ENCODE measurements at places on chromosomes 11 and 22.

GRCh38 chr22:43198936-43199335 lies 12.0 kb upstream of the TTLL12 start:
- no peak for DNase-seq

DNA sequence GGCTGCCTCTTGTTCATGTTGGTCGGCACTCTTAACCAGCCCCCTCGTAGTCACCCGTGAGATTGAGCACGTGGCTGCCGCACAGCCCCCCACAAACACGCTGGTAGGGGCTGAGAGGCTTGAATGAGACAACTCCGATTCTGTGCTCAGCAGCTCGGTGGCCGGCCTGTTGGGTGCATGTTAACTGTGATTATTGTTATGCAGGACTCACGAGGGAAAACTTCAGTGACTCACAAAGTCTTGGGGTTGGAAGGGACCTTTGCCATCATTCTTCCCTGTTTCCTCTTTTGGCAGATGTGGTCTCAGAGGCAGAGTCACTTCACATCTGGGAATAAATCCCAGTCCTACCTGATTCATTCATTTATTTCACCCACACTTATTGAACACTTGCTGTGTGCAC lies 75.2 kb downstream of the ADAMTS15 start:
- no peak for DNase-seq

DNA sequence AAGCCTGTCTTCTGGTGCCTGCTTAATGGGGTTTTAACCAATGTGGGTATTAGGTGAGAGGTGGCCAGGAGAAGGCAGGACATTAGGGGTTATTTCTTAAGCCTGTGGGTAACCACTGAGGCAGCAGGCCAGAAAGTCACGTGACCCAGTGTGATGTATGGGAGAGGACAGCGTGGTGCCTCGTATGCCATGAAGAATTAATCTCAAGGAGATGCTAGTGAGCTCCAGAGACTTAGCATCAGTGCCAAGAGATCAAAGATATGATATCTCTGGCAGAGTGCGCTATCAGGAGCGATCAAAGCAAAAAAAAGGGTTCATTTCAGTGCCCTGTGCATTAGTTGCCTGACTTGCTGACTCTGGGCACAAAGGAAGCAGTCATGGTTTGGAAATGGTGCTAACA lies 275.5 kb downstream of the KIRREL3 start:
- no peak for DNase-seq

- DNase-seq = peak; percentile 15
Observed at GRCh38 chr11:109864151-109864661, 229.0 kb upstream of the ZC3H12C start.

GRCh38 chr22:30731658-30732057 lies 37.0 kb downstream of the OSBP2 start:
- no peak for DNase-seq

GRCh38 chr22:25085930-25086901 lies 113.4 kb upstream of the CRYBB3 start:
- no peak for DNase-seq

DNA sequence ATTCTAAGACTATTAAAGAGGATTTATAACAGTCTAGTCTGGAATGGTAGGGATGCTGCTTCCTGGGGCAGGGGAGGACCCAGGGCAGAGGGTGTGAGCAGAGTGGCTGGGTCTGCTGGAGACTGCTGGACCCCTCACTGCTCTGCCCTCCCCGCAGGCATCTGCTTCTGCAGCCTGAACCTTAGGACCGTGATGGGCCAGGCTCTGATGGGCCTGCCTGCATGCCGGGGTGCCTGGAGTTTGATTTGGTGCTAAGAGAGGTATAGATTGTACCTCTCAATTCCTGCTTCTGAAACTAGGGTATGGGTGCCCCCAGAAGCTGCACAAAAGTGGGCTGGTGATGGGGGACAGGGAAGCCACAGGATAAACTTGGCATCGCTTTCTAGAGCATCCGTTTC lies 54.9 kb downstream of the CD82 start:
- peak; percentile 1 for DNase-seq

GRCh38 chr11:36809303-36809702 lies 211.3 kb upstream of the RAG2 start:
- no peak for DNase-seq

DNA sequence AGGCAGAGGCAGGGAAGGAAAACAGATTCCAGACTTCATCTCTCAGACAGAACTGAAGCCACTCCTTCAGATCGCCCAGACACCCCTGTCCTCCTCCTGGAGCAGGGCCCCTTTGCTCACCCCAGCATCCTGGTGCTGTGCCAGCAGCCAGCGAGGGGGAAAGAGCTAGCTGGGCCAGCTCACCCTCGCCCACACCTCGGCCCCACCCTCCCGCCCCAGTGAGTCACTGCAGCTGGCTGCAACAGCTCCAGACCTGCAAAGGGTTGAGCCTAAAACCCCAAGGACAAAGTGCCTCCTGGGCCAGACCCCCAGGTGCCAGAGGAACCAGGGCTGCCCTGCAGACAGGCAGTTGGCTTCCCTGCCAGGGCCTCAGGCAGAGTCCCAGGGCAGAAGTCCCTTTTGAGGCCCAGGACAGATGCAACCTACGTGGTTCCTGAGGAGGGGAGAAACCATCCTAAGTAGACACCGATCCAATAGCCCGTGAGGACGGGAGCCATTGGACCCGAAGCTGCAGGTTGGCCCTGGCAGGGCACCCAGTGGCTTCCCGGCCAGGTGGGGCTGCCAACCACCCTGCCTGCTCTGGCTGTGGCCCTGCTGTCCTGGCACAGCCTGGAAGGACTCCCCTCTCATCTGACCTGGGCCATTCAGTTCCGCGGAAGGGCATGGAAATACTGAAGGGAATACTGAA lies 7.2 kb downstream of the AHNAK start:
- peak; percentile 72 for DNase-seq

- DNase-seq = no peak
Observed at GRCh38 chr11:10540546-10540914, 457 bp downstream of the RNF141 start.

DNA sequence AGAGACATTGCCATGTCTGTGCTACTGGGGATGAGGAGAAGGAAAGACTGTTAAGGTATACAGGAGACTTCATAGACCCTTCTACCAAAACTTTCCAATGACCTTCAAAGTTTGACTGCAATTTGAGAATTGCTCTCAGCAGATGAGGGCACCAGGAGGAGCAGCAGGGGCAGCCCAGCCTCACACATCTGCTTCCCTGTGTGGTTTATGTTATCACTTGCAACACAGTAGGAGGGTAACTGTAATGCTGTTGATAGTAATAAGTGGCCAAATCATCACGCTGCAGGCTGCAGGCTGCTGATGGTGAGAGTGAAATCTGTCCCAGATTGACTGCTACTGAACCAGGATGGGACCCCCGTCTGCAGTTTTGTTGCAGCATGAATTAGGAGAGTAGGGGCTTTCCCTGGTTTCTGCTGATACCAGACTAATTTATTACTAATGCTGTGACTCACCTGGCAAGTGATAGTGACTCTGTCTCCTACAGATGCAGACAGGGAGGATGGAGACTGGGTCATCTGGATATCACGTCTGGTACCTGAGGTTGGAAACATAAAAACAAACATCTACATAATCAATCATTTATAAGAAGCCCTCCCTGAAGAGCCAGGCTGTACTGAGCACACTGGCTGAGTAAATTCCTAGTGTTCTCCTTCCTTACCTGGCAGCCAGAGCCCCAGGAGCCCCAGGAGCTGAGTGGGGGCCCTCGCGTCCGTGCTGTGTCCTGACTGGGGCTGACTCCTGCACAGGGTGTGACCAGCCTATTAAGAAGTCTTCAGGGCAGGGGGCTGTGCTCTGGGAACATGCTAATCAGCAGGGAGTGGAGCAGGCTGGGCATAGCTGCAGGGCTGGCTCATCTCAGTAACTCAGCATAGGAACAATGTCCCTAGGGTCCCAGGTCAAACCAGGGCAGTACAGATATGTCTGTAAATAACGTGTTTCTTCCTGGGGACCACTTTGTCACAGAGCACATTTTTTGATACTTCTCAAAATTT lies 74.4 kb downstream of the GAB4 start:
- DNase-seq = no peak

DNA sequence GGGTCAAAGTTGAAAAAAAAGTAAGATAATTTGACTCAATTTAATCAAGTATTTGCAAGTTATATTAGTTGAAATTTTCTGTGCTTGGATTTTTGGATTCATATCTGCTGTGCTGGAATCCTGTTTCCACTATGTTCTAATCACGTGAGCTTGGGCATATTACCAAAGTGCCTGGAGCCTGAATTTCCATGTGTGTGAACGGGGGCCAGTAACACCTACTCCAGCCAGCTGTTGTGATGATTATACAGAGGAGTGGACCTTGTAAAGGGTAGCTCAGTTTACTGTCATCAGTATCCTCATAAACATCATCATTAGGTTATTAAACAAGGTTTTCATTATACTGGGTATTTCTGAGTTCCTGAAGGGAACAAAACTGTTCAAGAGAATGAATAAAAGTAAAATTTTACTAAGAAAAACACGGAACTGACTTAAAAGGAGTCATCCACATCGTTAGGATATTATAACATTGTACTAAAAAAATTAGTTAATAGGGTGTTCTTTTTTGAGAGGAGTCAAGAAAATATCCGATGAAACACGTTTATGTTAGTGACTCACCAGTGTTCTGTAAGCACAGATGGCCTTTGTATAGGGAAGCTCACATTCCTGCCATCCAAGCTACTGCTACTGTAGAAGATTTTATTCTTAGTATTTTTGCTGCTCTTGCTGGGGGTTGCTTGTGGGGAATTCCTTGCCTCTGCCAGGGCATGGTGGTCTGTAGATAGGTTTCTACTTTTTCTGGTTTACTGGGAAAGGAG lies 144.1 kb downstream of the ARHGAP42 start:
- DNase-seq = no peak

DNA sequence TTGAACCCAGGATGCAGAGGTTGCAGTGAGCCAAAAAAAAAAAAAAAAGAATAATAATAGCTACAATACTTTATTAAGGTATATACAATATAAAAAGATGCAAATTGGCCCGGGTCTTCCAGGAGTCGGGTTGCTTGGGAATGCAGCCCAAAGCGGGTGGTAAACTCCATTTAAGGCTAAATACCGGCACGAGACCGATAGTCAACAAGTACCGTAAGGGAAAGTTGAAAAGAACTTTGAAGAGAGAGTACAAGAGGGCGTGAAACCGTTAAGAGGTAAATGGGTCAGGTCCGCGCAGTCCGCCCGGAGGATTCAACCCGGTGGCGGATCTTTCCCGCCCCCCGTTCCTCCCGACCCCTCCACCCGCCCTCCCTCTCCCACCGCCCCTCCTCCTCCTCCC lies 143.3 kb downstream of the DLG2 start:
- no peak for DNase-seq

- no peak for DNase-seq
Observed at GRCh38 chr11:94046796-94047195, 25.6 kb downstream of the HEPHL1 start.

GRCh38 chr11:69449320-69450063 lies 32.0 kb upstream of the LINC01488 start:
- no peak for DNase-seq

DNA sequence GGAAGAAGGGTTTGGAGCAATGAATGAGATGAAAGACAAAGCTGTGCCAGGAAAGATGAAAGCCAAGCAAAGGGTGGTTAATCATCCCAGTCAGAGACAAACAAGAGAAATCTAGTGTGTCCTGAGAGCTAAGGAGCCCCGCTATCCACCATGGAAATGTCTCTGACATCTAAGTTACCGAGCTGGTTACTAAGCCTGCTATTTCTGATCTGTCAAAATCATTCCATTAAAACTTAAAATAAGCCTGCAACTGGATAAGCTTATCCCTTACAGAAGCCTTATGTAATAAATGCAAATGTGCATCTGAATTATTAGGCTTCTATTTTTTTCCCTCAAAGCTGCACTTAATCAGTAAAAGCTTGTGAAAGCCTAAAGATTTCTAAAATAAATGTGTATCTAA lies 22.1 kb upstream of the SESN3 start:
- no peak for DNase-seq

- peak; percentile 75 for DNase-seq
Observed at GRCh38 chr11:3905080-3905953, 49.9 kb downstream of the STIM1 start.

GRCh38 chr11:47354913-47355282 lies 2.4 kb upstream of the MYBPC3 start:
- no peak for DNase-seq

- DNase-seq = no peak
Observed at GRCh38 chr11:22749536-22749935, 80.1 kb downstream of the SVIP start.

DNA sequence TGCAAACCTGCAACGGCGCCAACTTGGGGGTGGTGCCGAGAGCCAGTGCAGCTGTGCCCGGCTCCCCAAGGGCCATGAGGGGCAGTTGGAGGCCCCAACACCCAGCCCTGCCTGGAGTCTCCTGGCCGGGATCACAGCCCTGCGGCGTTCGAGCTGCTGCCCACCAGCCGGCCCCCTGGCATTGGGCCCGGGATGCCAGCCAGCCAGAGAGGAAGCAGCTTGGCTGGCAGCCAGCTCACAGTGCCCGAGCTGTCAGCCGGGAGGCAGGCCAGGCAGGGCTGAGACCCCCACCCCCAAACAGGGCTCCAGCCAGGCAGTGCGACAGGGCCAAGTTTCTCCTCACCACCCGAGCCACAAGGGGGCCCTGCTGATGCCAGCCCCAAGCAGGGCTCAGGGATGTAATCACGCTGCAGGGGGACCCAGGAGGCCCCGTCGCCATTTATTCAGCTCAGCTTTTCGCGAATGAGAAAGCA lies 26.0 kb upstream of the TCF20 start:
- DNase-seq = no peak

- peak; percentile 9 for DNase-seq
Observed at GRCh38 chr11:70080763-70081162, 2.6 kb downstream of the ANO1 start.

DNA sequence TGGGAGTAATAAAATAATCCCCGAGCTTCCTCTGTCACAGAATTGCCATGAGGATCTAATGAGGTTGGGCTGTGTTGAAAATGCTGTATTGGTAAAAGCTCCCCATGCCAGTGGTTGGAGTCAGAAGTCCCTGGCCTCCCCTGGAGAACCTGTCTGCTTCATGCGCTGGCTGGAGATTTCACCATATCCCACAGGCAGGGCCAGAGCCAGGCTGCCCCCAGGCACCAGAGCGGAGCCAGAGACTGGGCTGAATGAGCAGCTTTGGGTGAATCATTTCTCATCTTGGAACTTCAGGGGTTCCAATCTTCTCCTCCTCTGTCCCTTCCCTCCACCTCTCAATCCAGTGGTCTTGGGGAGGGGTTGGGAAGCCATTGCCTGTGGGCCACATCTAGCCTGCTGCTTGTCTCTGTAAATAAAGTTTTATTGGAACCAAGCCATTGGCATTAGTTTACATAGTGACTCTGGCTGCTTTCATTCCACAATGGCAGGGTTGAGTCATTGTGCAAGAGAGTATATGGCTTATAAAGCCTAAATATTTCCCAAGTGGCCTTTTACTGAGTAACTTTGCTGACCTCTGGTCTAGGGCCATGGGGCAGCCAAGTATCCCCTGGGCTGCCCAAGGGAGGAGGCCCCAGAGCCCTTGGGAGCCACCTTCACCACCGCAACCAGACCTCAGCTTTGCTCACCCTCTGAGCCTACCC lies 35.2 kb downstream of the LRRC10B start:
- DNase-seq = no peak

GRCh38 chr22:46812034-46812605 lies 49.7 kb downstream of the TBC1D22A start:
- no peak for DNase-seq

- no peak for DNase-seq
Observed at GRCh38 chr22:45444168-45444567, 30.7 kb downstream of the RIBC2 start.

- no peak for DNase-seq
Observed at GRCh38 chr11:131656839-131657211, 286.4 kb downstream of the NTM start.

- DNase-seq = peak; percentile 31
Observed at GRCh38 chr11:44104481-44105294, 9.2 kb downstream of the EXT2 start.

- DNase-seq = no peak
Observed at GRCh38 chr11:110654456-110654855, 57.8 kb downstream of the ARHGAP20 start.

All from activated CD4-positive, alpha-beta T cell treated with anti-CD3 and anti-CD28 coated beads for 48 hours (primary cell).